Progenitor cell of endocrine pancreas (in vitro differentiated cells): ENCODE measurements at places on chromosomes 11 and 22.
A peak's percentile ranks its signal among the peaks of the same experiment; 100 is the strongest.

DNA sequence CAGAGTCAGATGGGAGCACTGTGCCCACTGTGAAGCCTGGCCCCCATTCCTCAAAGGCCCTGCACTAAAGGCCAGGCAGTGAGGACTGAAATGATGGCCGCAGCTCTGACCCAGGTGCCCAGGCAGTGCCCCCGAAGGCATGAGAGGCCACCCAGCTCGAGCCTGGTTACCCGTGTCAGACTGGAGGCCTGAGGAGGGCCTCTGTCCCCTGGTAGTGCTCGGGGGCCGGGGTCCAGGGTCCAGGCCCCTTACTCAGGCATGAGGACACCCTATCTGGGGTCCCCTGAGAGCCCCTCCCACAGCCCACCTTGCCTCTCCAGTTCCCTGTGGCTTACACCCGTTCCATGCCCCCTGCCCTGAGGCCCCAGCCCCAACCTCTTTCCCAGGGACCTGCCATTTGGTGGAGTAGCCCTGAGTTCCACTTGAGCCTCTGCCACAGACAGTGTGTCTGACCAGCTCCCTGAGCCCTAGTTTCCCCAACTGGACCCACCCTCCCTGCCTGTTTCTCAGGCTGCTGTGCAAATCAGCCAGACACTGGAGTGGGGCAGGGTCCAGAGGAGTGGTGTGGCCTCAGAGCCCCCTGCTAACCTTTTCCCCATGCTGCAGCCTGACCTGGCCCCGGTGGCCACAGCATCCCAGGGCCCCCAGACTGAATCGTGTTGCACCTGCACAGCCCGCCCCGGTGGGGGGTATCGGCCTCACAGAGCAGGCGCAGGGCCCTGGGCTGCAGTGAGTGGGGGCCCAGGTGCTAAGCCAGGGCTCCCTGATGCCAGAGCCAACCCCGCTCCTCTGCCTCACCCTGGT lies 10.8 kb upstream of the ANKRD13D start:
- DNase-seq, result no peak

DNA sequence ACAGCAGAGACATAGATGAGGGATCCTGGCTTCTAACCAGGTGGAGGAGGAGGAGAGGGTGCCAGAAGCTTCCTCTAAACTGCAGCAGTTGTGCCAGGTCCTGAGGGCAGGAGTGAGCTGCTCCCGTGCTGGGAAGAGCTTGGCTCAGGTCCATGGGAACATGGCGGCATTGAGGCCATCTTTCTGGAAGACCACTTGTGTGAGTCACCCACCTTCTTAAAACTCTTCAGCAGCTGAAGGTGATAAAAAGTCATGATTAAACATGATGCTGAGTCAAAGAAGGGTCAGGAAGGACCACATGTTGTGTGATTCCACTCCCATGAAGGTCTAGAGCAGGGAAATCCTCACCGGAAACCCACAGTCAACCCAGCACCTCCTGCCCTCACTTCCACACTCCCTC lies 35.1 kb downstream of the LINC01488 start:
- no peak for DNase-seq

- DNase-seq, result no peak
Observed at GRCh38 chr11:106381895-106382294, 304.4 kb downstream of the AASDHPPT start.

- DNase-seq, result no peak
Observed at GRCh38 chr11:130052567-130052966, 17.1 kb upstream of the APLP2 start.

GRCh38 chr11:75233754-75234172 lies 6.8 kb upstream of the TPBGL start:
- peak; percentile 66 for DNase-seq

- DNase-seq, result no peak
Observed at GRCh38 chr22:40727070-40727963, 48.0 kb downstream of the MCHR1 start.

DNA sequence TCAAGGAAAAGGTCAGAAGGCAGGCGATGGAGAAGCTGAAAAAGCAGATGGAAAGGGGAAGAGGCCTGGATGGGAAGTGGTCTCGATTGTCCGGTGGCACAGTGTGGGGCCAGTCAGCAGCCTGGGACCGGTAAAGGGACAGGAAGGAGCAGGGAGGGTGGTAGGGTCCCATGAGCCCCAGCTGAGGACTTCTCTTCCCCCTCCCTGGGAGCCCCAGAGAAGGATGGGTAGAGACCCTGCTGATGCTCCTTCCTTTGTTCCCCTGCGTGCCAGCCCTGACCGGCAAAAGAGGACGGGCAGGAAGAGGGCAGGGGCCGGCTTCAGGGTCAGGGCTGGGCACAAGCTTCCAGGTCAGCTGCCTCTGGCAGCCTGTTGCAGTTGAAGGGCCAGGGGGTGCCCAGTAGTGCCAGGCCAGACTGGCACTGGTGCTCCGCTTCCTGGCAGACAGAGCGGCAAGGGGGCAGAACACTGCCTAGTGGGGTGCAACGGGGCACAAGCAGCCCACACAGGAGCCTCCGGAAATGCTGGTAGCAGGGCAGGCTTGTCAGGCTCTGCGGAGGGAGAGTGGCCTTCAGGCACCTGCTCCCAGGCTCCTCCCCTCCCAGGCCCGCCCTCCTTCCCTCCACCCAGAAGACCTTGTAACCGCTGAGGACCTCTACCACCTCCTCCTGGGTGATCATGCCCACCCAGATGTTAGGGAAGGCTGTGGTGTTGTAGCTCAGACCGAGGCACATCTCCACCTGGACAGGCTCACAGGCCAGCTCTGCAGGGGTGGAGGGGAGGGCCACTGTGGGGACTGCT lies 739 bp upstream of the C1QTNF5 start:
- DNase-seq, result no peak

GRCh38 chr11:62611705-62612365 lies 740 bp downstream of the EML3 start:
- DNase-seq, result no peak

DNA sequence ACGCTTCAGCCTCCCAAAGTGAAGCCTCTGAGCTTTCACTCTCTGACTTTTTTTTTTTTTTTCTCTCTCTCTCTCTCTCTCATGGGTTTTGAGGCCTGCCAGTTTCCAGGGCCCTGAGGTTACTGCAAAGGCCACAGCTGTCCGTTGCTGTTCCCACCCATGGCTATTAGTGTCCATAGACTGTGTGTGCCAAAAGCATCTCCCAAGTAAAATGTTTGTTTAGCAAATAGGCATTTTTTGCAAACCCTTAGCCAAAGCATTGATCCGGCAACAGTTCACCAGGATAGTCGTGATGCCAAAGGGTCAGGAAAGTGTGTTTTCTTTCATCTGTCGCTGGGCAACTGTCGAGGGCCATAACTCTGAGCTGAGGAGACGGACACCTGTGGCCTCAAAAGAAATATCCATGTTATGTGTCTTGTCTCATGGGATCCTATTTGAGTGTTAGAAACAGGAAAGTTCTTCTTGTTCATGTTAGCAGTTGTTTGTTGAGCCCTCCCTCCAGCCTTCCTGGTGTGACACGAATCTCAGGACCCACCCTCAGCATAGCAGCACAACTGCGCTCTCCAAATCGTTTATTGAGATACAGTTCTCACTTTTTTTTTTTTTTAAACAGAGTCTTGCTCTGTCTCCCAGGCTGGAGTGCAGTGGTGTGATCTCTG lies 18.4 kb downstream of the FADS2 start:
- no peak for DNase-seq

DNA sequence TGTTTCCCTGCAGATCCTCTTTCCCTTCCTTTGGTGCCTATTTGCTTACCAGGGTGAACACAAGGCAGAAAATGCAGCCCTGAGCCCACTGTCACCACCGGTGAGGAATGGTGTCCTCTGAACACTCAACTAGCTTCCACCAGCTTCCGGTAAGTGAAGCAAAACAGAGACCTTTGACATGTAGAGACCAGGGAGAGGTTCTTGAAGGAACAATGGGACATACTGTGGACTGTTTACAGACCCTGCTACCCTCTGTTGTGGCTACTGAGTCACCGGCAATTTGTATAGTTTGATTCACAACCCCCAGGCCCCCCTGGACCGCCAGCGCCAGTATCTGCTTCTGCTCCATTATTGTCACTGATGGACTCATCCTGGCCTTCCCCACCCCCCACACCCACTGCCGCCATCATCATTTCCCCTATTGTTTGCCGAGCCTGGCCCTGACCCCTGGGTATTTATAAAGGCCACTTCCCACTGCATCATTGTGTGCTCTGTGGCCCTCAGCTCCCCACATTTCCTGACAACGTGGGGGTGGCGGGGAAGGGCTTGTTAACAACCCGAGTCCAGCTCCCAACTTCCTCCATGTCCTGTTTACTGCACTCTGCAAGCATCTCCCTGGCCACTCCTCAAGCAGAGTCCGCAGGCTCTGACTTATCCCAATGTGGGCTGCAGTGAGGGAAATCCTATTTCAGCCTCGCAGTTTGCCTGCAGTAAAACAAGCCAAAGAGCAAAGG lies 252.9 kb downstream of the ETS1 start:
- DNase-seq, result no peak

- DNase-seq, result no peak
Observed at GRCh38 chr11:132430429-132431062, 1060.1 kb downstream of the NTM start.

GRCh38 chr11:86741484-86741835 lies 58.9 kb upstream of the PRSS23 start:
- DNase-seq, result no peak

DNA sequence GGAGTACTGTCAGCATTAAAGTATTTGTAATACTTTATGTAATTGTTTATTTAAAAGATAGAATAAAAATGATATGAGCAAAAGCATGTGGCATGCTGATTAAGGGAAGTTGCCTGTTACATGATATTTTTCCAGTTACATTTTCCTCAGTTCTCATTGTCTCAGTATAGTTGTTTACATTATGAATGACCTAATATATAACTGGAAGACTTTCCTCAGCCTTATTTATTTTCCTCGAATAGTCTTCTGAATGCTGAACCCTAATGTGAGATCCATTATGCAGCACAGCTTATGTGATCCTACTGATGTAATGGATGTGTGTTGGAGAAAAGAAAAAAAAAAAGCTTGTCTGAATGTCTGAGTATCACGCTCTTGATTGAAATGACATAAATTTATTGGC lies 95.5 kb downstream of the LUZP2 start:
- DNase-seq, result no peak

GRCh38 chr11:111483431-111483830 lies 28.8 kb downstream of the BTG4 start:
- no peak for DNase-seq

GRCh38 chr22:24008381-24009226 lies 2.5 kb upstream of the CABIN1 start:
- no peak for DNase-seq
